Right renal cortex interstitium (tissue), 3 donors: ENCODE measurements at places on chromosomes 3 and 15. TPM values are rescaled to one million over a fixed set of nuclear protein-coding genes. Genes with fewer than 3 reads are reported as not detected.

The CYP19A1 gene
- polyA plus RNA-seq, result 0.21 TPM

- no peak for DNase-seq
Observed at GRCh38 chr3:119609301-119609700, 11.6 kb downstream of the PLA1A start.

The SLC25A36 gene
- 199 TPM for polyA plus RNA-seq

The ULK4 gene
- polyA plus RNA-seq, result 5.3 TPM

DNA sequence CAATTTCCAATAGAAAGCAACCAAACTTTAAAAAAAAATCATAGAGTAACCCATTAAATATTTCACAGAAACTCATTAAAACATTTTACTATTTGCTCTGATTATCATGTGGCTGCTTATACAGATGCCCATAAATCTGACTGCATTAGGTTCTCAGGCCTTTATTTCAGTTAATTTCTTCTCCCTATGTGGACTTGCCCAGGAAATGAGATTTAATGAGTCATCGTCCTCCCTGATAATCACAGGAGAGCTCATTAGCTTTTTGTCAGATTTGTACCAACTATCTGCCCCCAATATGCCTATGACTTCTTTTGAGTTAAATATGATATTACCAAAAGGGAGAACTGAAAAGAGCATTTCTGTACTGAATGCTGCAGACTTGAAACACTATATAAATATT is 168.0 kb downstream of the FOXB1 start:
- DNase-seq, result no peak

DNA sequence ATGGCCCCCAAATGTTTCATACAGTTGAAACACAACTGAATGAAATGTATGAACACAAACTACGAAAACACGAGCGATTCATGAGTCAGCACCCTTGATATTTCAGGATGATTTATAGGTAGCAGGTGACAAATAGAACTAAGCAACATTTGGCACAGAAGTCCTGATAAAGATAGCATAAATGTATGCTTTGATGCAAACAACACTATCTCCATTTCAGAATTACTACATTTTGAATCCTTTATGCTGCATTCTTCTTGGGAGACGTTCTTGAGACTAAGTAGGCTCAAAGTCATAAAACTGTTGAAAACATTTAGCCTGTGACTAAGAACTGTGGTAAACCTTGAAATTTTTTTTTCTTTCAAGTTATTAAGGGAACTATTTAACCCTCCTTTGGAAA is 200.3 kb upstream of the ICE2 start:
- DNase-seq, result no peak

The CKMT1B gene
- polyA plus RNA-seq, result 1.6 TPM

GRCh38 chr15:73832657-73833056 is 40.7 kb upstream of the TBC1D21 start:
- no peak for DNase-seq

GRCh38 chr3:47782446-47783308 is 984 bp upstream of the SMARCC1 start:
- no peak for DNase-seq

DNA sequence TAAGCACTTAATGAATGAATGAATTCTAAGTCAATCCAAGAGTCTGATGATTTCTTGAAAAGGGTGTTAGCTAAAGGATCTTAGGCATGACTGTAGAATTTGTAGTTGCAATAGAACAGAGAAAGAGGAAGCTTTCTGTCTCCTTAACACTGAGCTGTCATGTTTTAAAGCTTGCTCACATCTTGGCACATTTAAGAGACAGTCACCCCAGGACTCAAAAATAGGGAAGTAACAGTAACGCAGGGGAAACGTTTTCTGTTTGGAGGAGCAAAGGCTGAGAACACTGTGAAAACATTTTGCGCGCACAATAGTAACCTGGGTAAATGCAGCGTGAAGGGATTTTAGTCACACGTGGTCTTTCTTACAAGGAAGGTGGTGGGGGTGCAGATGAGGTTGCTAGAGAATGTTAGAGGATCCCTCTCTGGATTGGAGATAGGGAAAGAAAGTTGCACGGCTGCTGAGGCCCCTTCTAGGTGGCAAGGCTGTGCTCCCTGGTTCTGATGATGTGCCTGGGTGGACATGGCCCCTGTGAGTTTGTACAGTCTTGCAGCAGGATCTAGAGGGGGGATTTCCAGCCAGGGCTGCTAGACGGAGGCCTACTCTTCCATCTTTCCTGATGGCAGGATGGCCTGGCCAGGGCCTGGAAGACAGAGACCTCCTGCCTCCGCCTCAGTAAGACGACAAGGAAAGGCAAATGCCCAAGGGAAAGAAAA is 12.0 kb downstream of the STARD5 start:
- no peak for DNase-seq
